Activated naive CD4-positive, alpha-beta T cell treated with anti-CD3 and anti-CD28 coated beads, Interleukin-2, amount 50 U/mL, for 16 hours (primary cell): ENCODE measurements at places on chromosomes 2 and 18.

GRCh38 chr2:61763605-61764034 is 90.2 kb downstream of the FAM161A start:
- DNase-seq: no peak

DNA sequence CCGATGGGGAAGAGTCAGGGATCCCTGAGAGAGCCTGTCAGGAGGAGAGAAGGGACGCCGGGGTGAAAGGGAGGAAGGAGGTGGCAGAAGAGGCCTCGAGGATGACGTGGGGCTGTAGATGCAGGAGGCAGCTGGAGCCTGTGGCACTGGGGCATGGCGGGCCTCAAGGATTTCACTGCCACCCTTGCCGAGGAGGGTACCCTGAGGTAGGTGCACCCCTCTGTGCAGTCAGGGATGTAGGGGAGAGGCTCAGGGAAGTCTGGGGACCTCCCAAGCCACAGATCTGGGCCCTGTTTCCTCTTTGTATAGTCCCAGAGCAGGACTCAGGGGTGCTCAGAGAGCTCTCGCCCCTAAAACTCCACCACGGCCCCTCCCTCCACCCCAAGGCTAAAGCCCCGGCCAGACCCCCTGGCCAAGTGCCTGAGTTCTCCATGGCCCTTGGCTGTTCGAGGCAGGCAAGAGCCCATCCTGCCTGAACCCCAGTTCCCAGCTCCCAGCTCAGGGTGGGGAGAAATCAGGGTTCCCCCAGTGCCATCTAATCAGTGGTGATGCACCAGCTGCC is 39.0 kb upstream of the HDAC4 start:
- DNase-seq: no peak

DNA sequence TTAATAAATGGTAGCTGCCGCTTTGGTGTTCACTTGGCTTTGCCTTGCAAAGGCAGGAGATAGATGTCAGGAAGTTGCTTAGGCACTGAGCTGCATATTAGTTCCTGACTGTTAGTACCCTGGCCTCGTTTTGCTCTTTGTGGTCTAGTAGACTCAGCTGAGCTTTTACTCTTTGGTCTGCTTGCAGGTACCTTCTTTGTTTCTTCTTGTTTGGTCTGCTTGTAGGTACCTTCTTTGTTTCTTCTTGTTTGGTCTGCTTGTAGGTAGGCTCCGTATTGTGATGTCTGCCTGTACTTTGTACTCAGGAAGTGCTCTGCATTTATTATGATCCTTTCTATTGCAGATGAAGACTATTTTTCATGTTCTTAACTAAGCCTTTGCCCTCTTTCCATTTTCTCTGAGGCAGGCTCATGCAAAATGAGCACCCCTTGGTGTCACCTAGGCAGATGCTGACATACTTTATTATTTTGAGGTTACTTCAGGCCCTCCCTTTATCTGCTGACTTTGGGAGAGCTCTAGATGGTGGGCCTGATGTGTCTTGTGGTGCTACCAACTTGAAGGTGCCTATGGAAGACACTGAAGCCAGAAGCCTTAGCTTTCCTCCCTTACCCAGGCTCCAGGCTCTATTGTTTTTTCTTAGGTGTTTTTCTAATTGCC is 6.0 kb downstream of the RPIA start:
- DNase-seq: no peak

DNA sequence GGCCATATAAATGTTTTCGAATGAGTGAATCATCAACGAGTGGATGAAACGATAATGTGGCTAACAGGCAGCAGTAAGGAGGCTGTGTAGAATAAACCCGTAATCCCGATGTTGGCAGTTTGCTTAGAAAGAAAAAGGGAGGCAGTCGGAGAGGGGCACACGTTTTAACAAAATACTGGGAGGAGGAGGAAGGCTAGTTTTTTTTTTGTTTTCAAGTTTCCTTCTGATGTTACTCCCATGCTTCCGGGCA is 476 bp upstream of the MSH2 start:
- no peak for DNase-seq

DNA sequence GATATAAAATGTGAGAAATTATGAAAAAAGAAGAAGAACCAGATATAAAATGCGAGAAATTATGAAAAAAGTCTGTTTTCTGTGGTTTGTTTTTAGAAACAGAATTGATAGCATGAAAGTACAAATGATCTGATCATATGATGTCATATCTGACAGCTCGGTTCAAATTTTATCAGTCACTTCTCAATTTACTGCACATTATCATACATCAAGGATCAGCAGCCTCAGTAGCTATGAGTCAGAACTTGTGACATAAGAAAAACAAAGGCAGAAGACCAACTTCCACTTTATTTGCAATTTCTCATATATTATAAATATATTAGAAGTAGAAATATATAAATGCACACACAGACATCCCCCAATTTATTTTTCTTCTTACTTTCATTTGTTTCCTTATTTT is 634.0 kb downstream of the LRP1B start:
- no peak for DNase-seq

DNA sequence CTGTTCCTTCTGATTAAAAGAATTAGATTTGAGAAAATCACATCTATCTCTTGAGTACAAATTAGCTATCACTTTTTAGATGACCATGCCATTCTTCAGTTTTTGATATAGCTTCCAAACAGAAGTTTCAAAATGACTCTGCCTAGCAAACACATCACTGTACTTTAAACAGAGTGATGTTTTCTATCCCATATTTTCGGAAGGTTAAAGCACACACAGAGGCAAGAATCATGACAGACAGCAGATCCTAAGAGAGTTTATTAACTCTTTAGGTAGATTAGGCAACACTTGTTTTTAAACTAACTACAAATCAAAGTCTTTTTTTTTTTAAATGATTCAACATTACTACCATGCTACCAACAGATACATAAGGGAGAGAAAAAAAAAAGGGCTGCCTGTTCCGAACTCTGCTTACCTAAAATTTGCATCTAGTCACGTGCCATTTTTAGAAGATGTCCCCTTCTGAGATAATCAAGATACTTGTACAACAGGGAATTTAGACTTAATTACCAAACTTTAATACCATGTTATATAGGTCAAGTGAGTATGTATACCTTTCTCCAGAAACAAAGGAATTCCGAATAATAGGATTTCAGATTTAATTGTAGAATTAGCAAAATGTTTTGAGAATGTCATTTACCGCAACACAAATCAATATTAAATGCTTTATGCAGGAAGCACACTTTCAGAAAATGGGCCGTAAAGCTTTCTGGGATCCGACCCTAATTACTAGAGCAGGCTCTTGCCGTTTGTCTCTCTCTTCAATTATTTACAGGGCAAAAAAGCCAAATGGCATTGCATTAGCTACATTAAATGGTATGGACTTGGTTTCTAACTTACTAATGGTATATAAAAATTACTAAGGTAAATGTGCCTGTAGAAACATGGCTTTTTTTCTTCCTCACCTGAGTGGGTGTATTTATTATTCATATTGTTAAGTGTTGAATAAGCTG is 2.6 kb downstream of the RBMS1 start:
- no peak for DNase-seq

- DNase-seq: no peak
Measured at GRCh38 chr2:182616471-182617393, 99.3 kb upstream of the DNAJC10 start.

GRCh38 chr2:17754773-17755425 is 961 bp downstream of the GEN1 start:
- DNase-seq: no peak

- no peak for DNase-seq
Measured at GRCh38 chr2:224319750-224320149, 82.2 kb downstream of the FAM124B start.

GRCh38 chr2:36769106-36769505 is 72.6 kb downstream of the VIT start:
- DNase-seq: no peak

DNA sequence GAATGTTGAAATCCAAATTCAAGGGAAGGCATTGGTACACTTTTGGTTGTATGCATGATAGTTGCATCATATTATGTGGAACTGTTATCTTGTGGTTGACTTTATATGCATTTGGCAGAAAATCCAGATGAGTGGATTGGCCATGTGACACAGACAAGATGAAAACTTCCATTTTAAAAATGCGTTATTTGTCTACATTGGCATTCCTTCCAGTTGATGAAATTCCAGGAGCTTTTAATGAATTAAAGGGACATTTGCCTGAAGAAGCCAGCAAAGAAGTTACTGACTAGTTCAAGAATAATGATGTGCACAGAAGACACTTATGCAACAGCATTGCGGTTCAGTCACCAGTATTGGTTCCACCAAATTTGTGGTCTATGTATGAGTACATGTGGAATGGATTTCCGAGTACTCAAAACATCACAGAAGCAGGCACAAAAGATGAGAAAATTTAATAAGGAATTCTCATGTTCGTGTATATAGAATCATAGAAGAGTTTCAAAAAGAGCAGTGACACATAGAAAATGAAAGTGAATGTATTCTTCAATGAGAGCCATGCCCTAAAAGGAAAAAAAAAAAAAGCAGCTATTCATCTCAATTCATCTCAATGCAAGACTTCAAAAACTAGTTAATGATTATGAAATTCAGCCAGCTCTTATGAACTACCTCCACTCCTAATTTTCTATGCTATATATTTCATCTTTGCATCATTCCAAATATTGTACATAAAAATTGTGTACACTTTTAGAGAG is 232.1 kb downstream of the RBM43 start:
- no peak for DNase-seq

DNA sequence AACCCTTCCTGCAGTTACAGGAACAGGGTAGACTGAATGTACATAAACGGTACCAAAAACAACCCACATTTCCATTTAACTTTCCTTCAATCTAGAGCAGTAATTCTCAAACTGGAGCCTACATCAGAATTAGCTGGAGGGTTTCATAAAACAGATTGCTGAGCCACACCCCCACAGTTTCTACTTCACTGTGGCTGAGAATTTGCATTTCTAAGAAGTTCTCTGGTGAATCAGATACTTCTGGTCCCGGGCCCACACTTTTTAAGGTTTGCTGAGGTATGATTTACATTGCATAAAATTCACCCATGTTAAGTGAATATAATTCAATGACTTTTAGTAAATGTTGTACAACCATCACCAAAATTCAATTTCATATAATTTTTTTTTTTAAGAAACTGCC is 113.7 kb downstream of the SRBD1 start:
- DNase-seq: peak; percentile 46

- no peak for DNase-seq
Measured at GRCh38 chr2:212723226-212723625, 184.6 kb upstream of the ERBB4 start.

GRCh38 chr2:233121856-233122255 is 61.7 kb downstream of the INPP5D start:
- no peak for DNase-seq

DNA sequence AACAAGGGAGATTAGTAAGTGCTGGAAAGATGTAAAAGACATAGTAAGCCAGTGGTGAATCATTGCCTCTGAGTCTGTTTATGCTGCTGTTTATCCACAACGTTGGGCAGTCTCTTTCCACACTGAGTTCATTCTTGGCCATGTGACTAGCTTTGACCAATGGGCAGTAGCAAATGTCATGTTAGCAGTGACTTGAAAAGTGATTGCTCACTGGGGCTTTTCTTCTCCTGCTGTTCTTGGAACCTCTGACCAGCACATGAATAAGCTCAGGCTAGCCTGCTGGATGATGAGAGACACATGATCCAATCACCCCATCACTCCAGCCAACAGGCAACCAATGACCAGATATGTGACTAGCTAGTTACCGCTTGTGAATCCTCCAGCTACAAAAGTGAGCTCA is 360.4 kb downstream of the SLC4A3 start:
- DNase-seq: no peak

DNA sequence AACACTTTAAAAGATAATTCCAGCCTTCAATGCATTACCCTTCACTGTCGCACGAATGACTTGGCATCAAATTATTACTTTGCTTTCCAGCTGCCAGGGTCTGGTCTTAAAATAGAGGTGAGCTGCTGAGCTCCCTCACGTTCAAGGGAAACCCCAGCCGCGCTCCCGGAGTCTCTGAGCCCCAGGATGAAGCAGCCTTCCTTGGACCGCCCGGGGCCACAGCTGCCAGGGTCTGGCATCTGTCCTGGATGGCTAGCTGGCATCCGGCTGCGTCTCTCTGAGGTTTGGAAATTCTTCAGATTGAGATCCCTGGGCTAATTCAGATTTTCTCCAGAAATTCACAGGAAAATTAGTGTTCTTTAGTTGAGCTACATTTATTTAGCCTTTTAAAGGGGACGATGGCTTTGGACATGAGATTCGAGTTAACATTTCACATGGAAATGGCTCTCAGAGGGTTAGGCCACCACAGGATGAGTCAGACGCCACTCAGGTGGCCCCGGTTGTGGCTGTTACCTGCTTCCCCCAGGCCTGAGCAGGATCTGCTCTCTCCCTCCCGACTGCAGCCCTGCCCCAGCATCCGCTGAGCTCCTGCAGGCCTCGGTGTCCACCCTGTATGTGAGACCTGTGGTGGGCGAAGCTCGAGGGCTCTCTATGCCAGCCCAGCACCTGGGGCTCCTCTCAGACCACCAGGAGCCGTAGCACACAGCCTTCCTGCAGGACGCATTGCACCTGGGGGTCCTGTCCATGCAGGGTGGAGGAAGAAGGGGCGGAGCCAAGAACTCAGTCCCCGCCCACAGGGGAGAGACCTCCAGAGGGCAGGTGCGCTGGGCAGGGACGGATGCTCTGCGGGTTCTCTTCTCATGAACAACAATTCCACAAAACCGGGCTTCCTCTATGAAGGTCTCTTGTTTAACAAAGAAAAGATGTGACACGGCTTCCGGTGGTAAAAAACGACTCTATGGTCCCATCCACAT is 255.5 kb downstream of the TWIST2 start:
- DNase-seq: no peak

DNA sequence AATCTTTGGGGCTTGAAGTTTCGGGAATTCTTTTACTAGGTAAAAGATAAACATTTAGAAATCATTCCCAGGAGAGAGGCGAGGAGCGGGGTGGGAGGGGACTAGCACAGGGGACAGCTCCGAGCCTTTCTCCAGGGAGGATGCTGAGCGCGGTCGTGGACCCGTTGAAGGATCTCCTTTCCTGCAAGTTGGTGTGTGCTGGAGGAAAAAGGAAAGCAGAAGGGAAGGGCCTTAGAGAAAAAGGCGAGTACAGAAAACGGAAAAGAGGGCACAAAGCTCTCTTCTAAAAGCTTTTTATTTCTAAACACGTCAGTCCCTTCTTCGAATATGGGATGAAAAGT is 640 bp downstream of the SLC39A6 start:
- no peak for DNase-seq

DNA sequence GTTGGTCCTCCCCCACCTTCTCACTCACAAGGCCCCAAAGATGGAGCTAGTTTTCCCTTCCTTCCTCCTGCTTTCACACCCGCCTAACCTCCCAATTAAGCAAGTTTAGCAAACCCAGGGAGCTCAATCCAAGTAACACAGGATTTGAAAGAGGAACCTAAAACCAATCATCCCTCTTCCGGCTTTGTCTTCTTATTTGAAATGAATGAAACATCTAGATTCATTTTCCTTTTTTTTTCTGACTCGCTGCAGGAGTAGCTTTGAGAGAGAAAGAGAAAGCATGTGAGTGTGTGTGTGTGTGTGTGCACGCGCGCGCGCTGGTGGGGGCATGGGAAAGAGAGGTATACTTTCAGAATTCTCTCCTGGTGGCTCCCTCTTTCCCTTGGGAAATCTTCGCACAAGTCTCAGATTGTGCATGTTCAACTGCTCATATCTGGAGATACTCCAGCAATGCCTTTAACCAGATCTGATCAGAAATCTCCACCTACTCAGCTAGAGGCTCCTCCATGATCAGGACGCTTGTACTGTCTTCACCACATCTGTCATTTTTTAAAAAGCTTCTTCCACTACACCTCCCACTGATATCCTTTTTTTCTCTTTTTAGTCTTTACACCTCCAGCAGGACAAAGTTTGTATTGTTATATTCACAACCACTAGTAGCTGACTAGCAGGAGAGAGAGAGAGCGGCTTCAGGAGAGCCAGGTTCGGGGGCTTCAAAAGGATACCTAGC is 1.7 kb downstream of the SLC8A1 start:
- DNase-seq: no peak
